Occipital lobe (tissue), 3 donors: ENCODE measurements at places on chromosomes 1 and 21. TPM values are rescaled to one million over a fixed set of nuclear protein-coding genes. Genes with fewer than 3 reads are reported as not detected.

DNA sequence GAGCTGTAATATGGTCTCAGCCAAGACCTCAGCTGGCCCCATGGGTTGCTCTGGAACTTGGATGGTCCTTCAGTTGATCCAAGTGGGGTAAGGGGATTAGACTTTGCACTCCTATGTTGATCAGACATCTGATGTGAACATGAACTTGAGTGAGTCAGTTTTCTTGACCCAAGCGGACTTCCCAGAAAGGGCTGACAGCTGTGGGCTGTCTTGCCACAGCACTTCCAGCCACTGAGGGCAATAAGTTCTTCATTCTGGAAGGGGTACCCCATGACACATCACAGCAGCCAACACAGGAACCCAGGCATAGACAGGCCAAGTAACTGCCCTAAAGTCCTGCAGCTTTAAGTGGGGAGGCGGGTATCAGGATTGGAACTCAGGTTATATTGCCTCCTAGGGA, 93.9 kb upstream of the USP24 start:
- DNase-seq: no peak

GRCh38 chr1:169779970-169780369, 14.7 kb downstream of the METTL18 start:
- no peak for DNase-seq

DNA sequence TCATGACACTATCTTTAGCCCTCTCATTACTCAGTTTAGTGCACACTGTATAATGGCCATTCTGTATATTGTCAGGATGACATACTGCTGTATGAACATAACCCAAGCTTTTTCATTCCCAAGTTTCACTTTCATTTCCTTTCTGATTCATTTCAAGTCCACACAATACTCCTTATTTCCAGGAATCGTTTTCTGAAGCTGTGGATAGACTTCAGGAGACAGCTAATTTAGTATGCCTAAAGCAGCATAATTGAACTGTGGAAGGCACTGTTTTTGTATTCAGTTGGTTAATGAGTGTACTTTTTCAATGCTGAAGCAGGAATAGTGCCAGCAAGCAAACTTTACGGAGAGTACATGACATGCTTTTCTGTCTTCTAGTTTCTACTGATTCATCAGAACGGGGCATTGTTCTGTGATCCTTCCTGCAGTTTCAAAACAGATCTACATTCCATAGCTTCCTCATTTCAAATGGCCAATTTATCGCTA, 578.5 kb upstream of the ZP4 start:
- no peak for DNase-seq

DNA sequence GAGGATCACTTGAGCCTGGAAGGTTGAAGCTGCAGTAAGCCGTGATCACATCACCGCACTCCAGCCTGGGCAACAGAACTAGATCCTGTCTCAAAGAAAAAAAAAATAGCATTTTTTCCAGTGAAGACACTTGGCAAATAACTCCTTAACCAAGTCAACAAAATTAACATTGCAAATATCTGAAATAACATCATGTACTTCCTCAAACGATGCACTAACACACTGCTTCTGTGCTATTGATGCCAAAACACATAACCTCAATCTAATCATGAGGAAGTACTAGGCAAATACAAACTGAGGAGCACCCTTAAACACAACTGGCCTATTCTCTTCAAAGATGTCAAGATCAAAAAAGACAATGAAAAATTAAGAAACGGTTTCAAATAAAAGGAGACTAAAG, 32.3 kb downstream of the PABPC4 start:
- no peak for DNase-seq

DNA sequence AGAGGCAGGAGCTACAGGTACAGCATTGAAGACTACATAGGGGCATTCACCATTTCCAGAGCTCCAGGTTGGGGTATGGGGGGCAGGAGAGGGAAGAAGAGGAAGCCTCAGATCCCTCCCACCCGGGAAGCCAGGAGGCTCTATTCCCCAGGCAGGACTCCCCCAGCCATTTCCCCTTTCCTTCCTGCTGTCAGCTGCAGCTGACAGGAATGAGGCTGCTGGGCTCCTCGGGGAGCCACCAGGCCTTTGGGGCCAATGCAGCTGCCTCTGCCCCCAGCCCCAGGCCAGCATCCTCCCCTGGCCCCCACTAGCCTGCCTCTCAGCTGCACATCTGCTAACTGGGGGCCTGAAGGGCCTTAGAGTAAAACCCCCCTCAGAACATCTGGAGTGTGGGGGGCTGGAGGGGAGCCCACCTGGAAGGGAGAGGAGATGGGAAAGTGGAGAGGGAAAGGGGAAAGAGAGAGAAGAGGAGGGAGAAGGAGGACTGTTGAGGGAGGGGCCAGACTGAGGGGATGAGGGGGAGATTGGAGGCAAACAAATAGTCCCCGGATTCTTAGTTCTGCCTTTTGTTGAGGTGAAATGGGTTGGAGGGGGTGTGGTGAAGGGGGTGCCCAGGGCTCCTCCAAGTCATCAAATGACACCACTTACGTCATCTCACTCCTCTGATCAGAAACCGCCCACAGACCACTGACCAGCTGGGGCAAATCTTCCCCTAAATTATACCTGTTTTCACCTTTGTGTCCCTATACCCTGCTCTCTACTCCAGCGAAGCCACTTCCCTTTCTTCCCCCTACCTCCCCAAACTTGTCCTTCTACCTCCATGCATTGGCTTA, 58.0 kb downstream of the LGR6 start:
- DNase-seq: no peak

GRCh38 chr1:248858096-248858890, 592 bp downstream of the ZNF692 start:
- peak; percentile 35 for DNase-seq

Gene C1orf146
- not detected for total RNA-seq

DNA sequence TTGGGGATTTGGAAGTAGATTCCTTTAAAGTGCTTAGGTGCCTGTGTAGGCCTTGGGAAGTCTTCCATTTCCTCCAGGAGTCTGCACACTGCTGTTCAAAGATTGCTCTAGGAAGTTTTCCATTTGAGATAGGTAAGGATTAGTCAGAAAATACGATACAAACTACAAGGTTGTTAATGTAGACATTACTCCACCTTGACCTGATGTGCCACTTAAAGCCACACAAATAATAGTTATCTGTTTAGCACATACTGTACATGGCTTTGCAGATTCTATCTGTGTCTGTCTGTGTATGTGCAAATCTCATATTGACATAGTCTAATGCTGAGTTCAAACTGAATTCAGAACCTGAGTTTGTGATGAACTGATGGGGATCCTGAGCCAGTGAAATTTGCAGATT, 118.4 kb downstream of the RHOU start:
- DNase-seq: no peak

- DNase-seq: no peak
Measured at GRCh38 chr1:17700945-17701810, 54.0 kb upstream of the ACTL8 start.

DNA sequence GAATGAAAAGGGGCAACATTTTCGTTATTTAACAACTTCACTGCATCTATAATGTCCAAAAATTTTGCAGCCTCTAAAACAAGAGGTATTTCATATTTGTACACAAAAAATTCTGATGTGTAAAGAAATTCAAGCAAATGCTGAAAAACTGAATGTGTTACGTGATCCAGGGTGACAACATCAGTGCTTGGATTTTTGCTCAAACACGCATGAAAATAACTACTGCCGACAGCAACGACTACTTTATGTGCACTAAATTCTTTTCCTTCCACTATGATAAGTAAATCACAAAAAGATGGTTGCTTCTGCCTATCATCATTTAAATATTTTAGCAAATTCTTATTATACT, 53.4 kb upstream of the ASPM start:
- DNase-seq: no peak

Gene DMRTA2
- total RNA-seq: 5.8 TPM

Gene KRTAP15-1
- total RNA-seq: not detected

- no peak for DNase-seq
Measured at GRCh38 chr1:75469586-75470173, 141.2 kb downstream of the SLC44A5 start.

Gene LRRC8B
- total RNA-seq: 32.8 TPM

DNA sequence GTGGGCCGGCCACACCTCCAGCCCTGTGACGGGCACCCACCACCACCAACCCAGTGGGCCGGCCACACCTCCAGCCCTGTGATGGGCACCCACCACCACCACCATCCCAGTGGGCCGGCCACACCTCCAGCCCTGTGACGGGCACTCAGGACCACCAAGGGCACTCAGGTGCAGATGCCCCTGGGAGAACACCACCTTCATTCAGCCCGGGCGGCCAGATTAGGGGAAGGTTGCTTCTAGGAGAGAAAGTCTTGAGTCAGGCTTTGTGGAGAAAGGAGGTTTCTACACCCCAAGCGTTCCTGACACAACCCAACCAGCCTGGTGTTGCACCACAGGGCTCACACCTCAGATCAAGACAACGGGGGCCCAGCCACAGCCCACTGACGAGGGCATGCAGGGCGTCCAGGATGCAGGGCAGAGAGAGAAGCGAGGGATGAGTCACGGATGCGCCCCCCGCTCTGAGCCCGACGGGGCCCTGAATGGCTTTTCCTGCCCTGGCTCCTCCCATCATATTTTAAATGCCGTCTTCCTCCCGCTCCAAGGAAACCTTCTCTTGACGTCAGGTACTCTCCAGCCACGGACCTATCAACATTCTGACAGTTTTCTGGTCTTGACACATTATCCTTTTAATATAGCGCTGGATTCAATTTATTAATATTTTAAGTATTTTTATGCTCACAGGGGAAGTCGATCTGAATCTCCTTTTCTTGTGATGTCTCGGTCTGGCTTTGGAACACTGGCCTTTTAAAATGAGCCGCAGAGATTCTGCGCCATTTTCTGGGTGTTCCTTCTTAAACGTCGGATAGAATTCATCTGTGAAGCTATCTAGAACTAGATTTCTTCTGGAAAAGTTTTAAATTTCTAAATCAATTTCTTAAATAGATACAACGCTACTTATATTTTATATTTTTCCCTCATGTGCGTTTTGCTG, 631 bp upstream of the SPATC1L start:
- peak; percentile 70 for DNase-seq

Gene CD34
- 1.6 TPM for total RNA-seq

Gene OPRD1
- total RNA-seq: 0.31 TPM

GRCh38 chr1:172398193-172398592, 22.3 kb upstream of the C1orf105 start:
- DNase-seq: no peak
